Stimulated activated CD8-positive, alpha-beta memory T cell treated with anti-CD3 and anti-CD28 coated beads, Interleukin-4, amount 100 ng/mL, for 48 hours (primary cell): ENCODE measurements at places on chromosomes 1 and 21.

- DNase-seq: no peak
Measured at GRCh38 chr21:35940074-35940927, 120.0 kb downstream of the SETD4 start.

DNA sequence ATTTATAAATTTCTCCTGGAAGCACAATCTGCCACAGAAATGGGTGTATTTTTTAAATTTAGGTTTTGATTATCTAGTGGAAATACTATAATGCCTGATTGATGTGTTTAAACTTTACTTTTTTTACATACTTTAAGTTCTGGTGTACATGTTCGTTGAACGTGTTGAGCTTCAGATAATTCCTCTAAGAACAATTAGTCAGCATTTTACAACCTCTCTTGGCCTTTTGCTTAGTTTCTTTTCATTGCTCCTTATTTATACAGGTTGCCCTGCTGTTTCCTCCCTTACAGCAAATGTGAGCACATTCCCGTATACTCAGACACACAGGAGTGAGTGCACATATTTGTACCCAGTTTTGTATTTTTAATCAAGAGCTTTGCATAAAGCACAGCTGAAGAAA lies 1038.9 kb downstream of the BRINP3 start:
- no peak for DNase-seq

DNA sequence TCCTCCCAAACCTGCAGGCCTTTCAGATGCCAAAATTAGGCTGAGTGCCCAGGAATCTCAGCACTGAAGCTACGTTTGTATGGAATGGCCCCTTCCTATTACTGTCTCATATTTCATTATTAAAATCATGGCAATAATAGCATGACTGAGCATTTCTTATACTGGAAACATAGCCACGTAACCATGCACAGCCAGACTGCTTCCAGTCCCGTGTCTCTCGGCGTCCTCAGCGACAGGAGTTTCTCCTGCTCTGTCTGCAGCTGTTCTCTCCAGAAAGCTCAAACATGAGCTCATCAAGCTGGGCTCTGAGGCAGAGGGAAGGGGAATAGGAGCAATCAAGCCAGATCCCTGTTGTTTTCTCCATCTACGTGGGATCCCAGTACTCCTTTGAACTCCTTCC lies 104.0 kb downstream of the CDC7 start:
- DNase-seq: no peak

GRCh38 chr1:227869279-227869842 lies 53.9 kb downstream of the PRSS38 start:
- DNase-seq: no peak

DNA sequence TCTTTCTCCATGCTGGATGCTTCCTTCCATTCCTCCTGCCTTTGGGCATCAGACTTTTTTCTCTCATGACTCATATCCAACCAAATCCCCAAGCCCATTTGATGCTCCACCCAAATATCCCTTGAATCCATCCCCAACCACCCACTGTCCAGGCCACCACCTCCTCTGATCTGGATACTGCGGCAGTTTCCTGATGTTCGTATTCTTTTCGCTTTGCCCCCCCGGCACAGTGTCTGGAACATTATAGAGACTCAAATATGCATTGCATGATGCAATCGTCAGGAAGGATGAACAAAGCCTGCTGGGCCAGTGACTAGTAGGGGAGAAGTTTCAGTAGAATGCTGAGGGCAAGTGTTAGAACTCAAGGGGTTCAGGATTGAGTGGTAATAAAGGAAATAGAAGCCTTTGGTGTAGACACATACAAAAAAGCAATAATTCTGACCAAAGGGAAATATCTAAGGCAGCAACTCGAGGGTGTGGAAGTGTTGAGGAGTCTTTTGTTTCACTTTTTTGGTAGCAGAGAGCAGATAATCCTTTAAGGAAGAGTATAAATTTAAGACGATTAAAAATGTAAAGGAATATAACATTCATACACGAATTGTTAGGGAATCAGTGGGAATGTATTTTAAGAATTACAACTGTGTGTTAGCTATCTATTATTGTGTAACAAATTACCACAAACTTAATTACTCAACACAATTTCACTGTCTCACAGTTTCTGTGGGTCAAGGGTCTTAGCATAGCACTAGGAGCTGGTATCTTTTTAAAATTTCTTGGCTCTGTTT lies 7.5 kb downstream of the S100A11 start:
- DNase-seq: peak; percentile 60

GRCh38 chr1:3712573-3713535 lies 39.4 kb upstream of the CCDC27 start:
- DNase-seq: no peak

GRCh38 chr1:170558731-170559130 lies 26.8 kb downstream of the GORAB start:
- DNase-seq: no peak

DNA sequence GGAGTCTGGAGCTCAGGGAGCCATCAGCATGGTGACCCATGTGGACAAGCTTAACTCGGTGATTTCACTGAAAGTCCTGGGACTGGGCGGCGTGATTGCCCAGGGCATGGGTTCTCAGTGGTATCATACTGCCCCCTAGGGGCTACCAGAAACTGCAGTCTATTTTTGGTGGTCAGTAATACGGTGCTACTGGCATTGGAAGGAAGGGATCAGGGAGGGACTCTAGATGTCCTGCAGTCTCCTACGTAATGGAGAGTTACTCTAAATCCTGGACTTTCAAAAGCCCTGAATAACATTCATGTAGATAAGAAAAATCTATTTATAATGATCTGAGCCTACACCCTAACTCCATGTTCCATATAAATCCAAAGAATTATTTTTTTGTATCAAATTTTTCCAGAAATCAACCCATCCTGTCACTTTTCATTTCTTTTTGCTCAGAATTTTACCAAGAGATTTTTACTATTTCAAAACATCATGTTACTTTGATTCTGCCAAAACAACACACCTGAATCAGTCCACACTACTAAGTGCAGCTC lies 37.3 kb downstream of the PABPC4 start:
- peak; percentile 61 for DNase-seq

- DNase-seq: peak; percentile 40
Measured at GRCh38 chr1:236124965-236125364, 17.4 kb upstream of the GPR137B start.

DNA sequence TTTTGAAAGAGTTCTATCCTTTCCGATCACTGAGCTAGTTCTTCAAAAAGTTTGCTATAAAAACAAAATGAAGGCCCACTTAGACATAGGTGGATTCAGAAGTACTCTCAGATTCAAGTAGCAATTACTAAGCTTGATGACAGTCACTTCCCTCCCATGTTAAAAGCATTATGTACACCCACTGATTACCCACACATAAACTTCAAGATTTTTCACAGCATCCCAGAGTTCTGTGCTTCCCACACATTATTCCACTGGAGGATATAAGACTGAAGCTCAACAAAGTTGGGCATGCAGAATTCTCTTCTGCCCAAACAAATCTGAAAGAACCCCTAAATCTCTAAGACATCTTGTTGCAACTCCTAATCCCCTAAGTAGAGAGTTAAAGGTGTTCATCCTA lies 29.5 kb downstream of the VAMP4 start:
- DNase-seq: no peak

GRCh38 chr1:199720496-199720895 lies 307.0 kb upstream of the NR5A2 start:
- DNase-seq: no peak

- DNase-seq: peak; percentile 56
Measured at GRCh38 chr1:153728305-153729066, 636 bp downstream of the INTS3 start.

- no peak for DNase-seq
Measured at GRCh38 chr1:7535016-7535415, 236.1 kb upstream of the VAMP3 start.

GRCh38 chr21:37865156-37865555 lies 51.1 kb downstream of the KCNJ6 start:
- DNase-seq: no peak
